CD4-positive, alpha-beta T cell treated with Interleukin-17A for 1 hour (primary cell): ENCODE measurements at places on chromosomes 16 and 17.

DNA sequence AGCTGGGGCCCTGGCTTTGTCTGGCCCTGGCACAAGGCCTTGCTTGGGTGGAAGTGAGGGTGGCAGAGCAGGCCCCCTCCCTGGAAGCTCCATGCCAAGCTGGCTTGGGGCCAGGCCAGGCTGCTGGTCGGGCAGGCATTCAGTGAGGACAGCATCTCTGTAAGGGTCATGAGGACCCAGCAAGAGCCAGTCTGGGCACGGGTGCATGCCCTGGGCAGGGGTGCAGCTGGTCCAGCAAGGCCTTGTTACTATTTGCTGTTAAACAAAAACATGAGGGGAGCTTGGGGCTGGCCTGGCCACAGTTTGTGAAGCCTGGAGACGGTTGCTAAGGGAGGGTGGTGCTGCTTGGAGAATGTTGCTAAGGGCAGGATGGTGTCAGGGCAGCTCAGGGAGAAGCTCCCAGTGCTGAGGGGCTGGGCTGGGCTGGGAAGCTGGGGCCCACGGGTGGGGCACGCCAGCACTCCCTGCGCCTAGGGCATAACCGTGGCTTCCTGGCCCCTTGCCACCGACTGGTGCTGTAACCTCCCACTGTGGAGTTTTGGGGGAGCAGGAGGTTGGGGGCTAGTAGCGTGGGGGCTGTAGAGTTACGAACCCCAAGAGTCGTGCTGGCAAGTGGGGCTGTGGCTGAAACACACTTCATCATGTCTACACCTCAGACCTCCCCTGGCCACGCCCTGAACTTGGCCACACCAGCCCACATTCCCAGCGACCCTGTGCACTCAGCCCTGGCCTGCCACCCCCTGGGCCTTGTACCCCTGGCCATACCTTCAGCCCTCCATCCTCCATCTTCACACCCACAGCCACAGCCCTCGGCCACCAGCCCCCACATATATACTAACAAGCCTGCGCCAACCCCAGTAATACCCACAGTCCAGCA, 1.6 kb downstream of the TPPP3 start:
- DNase-seq = no peak

GRCh38 chr17:41910701-41911391, 7.9 kb downstream of the ACLY start:
- no peak for DNase-seq

GRCh38 chr17:37551788-37552187, 57.4 kb downstream of the SYNRG start:
- DNase-seq = no peak

- DNase-seq = no peak
Measured at GRCh38 chr17:58032691-58033415, 25.8 kb upstream of the SRSF1 start.

DNA sequence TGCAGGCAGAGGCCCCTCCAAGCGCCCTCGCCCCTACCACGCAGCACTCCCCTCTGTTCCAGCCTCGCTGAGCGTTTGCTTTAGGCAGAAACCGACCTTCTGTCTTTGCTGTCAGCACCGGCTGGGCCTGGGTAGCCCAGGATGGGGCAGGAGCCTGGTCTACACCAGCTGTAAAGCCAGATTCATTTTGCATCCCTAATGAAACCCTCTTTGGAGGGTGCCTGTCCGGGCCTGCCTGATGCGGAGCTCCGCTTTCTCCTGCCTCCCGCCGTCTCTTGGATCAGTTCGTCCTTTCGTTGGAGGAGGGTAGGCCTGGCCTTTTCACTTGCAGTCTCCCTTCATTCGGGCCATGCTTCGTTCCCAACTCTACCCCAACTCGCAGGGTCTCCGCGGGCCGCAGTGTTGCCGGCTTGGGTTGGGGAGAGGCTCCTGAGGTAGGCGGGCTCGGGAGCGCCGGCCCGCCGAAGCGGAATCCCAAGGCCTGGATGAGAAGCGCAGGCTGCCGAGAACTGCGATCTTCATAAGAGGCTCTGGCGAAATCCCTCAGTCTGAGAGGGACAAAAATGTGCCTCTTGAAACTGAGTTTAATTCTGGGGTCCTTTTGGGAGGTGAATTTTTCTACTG, 4.8 kb upstream of the HOXB8 start:
- no peak for DNase-seq

- peak; percentile 64 for DNase-seq
Measured at GRCh38 chr17:45410144-45411091, 22.3 kb downstream of the ARHGAP27 start.

DNA sequence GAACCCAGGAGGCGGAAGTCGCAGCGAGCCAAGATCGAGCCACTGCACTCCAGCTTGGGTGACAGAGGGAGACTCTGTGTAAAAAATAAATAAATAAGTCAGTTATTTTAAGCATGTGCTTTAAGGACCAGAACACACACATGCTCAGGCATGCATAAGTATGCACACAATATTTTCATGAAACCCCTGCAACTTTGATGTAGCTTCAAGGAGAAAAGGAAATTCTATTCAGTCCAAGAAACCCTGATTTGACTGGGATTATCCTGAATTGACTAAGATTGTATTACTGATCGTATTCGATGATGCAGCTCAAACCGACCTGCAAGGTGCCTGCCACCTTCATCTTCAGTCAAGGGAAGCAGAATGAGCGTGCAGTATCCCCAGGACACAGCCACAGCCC, 841 bp downstream of the TEKT5 start:
- DNase-seq = no peak

- DNase-seq = no peak
Measured at GRCh38 chr17:79619636-79620206, 8.9 kb upstream of the RBFOX3 start.

- DNase-seq = no peak
Measured at GRCh38 chr16:81403208-81403600, 41.4 kb upstream of the CMIP start.

GRCh38 chr16:52312716-52313115, 234.2 kb downstream of the TOX3 start:
- no peak for DNase-seq

GRCh38 chr17:63150994-63151464, 185.0 kb downstream of the TANC2 start:
- DNase-seq = no peak

- no peak for DNase-seq
Measured at GRCh38 chr17:76078860-76079534, at the start of gene ZACN. Gene ZACN (plus strand): TSS chr17:76079182. CDS start chr17:76079265, 83 bp downstream.

- no peak for DNase-seq
Measured at GRCh38 chr17:35978346-35978745, 3.0 kb downstream of the CCL16 start.

GRCh38 chr17:50564916-50565315, 4.4 kb downstream of the CACNA1G start:
- DNase-seq = peak; percentile 19

- DNase-seq = no peak
Measured at GRCh38 chr16:8929086-8929748, 34.5 kb downstream of the USP7 start.

GRCh38 chr17:49817993-49818392, 29.5 kb downstream of the KAT7 start:
- DNase-seq = peak; percentile 76

DNA sequence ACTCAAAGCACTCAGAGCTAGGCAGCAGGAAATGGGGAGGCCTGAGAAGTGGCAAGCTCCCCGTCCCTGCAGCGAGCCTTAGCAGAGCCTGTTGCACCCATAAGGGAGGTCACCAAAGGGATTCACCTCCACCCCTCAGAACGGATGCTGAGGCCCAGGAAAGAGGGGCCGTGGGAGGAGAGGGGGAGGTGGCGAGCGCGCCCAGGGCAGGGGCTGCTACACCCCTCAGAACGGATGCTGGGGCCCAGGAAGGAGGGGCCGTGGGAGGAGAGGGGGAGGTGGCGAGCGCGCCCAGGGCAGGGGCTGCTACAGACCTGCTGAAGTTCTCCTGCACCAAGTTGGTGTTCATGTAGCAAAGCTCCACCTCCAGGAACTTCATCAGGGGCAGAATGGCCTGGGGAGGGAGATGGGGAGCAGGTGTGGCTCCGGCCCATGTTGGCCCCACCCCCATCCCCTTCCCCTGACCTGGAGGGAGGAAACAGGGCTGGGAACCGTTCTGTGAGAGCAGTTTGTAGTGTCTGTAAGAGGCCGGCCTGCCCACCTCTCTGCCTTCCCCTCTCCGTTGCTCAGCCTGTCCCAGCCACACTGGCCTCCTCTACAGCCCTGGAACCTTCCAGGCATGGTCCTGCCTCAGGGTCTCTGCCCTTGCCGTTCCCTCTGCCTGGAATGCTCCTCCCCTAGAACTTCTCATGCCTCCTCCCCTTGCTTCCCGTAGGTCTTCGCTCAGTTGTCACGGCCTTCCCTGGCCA, 11.4 kb downstream of the UNC13D start:
- DNase-seq = peak; percentile 51

DNA sequence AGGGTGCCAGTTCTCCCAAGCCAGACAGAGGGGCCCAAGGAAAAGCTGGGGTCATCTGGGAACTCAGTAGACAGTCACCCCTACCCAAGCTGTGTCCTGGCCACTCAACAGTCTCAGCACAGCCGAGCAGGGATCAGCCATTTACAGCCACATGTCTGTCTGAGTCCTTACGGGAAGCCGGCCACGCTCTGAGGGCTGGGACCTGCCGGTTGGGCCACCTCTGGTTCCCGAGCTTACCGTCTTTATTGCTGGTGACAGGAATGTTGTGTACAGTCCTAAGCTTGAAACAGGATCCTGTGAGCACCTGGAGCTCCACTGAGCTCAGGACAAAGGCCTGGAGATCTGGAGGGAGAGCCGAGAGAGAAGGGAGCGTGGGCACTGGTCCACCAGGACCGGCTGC, 59.8 kb downstream of the TIMM22 start:
- DNase-seq = no peak

DNA sequence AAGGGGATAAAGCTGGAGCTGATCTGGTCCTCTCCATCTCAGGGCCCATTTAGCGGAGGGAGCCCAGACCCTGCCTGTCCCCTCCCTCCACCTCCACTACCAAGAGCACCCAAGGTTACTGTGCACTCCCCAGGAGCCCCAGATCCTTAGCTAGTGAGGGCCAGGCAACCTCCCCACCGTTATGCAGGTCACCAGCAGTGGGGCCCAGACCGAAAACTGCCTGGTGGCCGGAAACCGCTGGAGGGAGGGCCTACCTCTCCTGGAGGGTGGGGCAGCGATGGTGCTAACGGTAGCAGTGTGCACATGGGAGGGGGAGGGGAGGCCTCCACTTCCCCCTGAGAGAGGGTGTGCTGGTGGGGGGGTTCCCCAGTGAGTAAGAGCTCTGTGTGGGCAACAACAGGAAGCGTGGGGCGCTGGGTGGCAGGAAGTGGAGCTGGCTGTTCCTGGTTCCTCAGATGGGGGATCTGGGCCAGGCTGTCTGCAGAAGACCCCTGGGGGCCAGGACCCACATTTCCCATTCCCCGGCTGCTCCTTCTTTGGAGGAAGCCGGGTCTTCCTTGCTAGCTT, 4.4 kb downstream of the FMNL1 start:
- peak; percentile 98 for DNase-seq

DNA sequence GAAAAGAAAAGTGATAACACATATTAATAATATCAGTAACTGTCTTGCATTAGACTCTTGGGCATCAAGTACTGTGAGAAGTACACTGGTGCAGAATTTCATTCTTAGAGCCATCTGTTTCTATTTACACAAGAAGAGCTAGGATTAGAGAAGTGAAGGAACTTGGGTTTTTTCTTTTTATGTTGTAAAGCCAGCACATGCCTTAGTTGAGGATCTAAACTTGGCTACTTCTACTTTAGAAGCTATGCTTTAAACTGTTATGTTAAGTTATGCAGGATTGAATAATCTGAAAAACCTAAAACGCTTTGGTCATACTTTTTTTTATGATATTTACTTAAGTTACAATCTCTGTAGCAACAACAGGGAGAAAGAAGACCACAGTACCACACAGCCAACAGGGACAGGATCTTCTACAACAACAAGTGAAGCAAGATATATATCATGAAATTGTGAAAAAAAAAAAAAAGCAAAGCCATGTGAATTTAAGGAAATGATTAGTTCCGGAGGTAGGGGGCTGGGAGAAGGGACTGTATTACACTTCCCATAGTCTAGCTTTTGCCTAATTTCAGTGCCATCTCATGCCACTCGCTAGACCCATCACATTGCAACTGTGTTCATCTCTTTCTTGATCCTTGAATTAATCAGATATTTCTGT, 305.1 kb upstream of the GOT2 start:
- DNase-seq = no peak

- no peak for DNase-seq
Measured at GRCh38 chr17:66405836-66406677, 103.6 kb downstream of the PRKCA start.

GRCh38 chr17:2084036-2084765, 29.3 kb downstream of the HIC1 start:
- DNase-seq = no peak

GRCh38 chr16:14569213-14569612, 60.8 kb downstream of the PARN start:
- DNase-seq = no peak

- no peak for DNase-seq
Measured at GRCh38 chr17:56142325-56142724, 10.9 kb upstream of the ANKFN1 start.

GRCh38 chr17:14514973-14515372, 214.1 kb downstream of the HS3ST3B1 start:
- DNase-seq = no peak

- no peak for DNase-seq
Measured at GRCh38 chr17:9410301-9410700, 165.3 kb downstream of the STX8 start.

DNA sequence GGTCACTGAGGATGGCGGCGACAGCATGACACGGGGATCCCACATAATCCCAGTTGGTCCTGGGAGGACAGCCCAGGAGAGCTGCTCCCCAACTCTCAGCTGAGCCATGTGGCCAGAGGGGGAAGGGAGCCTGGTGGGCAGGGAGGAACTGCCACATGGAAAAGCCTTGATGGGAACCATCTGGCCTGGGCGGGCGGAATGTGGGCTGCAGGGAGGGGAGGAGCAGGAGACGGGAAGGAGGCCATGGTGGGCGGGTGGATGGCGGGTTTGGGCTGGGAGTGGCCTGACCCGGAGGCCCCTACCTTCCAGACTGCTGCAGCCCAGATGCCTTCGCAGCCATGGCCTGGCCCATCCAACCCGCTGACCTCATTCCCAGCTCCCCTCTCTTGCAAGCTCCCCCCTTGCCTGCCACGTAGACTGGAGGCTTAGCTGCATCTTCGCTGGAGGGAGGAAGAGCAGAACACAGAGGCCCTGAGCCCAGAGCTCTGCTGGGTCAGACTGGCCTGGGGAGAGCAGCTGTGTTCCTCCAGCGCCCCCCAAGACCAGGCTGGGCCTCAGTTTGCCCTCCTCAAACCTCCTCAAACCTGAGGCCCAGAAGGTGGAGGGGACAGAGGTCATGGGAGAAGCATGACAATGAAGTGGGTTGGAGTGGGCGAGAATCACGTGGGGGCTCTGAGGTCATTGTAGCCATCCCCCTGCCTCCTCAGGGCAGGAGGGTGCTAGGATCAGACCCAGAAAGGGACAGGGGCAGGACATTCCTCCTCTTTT, 8.2 kb upstream of the COL1A1 start:
- no peak for DNase-seq

- no peak for DNase-seq
Measured at GRCh38 chr16:87227296-87227951, 89.8 kb downstream of the C16orf95 start.

- DNase-seq = no peak
Measured at GRCh38 chr17:77393274-77393600, 252.5 kb downstream of the SEC14L1 start.
